ENCODE measurements at places on chromosomes 2 and 18.

- no peak for DNase-seq
Observed at GRCh38 chr2:99643787-99644418, 154.1 kb upstream of the REV1 start.

- no peak for DNase-seq
Observed at GRCh38 chr2:26864646-26865045, 16.7 kb downstream of the DPYSL5 start.

- no peak for DNase-seq
Observed at GRCh38 chr2:58063641-58064040, 17.0 kb downstream of the VRK2 start.

DNA sequence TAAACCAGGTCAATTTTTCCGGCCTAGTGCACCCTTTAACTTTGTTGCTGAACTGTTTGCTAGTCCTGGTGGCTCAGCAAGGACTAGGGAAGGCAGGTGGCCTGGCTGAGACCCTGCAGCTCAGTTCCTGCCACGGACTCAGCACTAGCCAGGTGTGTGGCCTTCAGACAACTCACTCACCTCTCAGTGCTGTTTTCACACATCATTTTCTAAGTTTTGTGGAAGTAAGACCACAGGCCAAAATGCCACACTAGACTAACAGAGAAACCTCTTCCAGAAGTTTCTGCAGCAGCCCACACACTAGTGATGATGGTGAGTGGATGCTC is 65.9 kb upstream of the SLC1A4 start:
- no peak for DNase-seq

GRCh38 chr2:241540401-241540770 is 18.2 kb upstream of the BOK start:
- DNase-seq = no peak

GRCh38 chr2:21404827-21405625 is 281.3 kb downstream of the TDRD15 start:
- no peak for DNase-seq

- no peak for DNase-seq
Observed at GRCh38 chr2:26190369-26190768, 17.5 kb downstream of the GAREM2 start.
